Neural crest cell (in vitro differentiated cells): ENCODE measurements at places on chromosomes 6 and 20.

GRCh38 chr6:3456898-3457709, at the start of gene SLC22A23:
TSS of gene SLC22A23 (minus strand) at chr6:3457050. CDS start at chr6:3456559, 491 bp downstream.
- DNase-seq = peak; percentile 65

- DNase-seq = no peak
Measured at GRCh38 chr6:122956376-122956775, 39.7 kb upstream of the CLVS2 start.

- DNase-seq = no peak
Measured at GRCh38 chr20:23341073-23341472, 9.5 kb upstream of the NXT1 start.

- DNase-seq = peak; percentile 10
Measured at GRCh38 chr6:101226677-101227135, 166.8 kb upstream of the GRIK2 start.

DNA sequence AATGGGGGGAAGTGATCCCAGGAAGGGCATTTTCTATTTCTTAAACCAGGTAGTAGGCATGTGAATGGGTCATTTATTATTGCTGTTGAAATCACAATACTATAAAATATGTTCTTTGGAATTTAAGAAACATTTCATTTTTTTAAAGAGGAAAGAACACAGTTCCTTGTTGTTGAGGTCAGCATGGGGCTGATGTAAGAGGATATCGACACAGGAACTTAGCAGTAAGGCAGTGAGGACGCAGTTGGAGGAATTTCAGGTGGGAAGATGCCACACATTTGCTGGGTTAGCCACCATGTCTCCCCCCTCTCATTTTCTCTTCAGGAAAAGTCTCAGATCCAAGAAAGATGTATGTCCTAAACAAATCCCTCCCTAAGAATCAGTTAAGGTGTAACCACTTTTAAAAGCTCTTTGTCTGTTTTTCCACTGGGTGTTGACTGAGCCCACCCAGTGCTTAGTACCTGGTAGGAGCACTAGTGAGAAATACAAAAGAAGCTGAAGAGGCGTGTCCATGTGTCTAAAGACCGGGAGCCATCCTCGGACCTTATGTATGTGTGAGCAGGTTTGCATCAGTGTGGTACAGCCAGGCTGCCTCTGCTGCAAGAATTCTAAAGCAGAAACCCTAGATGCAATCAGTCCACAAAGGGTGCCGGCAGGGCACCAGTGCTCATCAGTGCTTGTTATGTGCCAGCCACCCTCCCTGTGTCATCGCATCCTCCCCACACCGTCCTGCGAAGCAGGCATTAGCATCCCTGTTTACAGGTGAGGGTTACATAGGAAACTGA, 98.9 kb downstream of the TCP11 start:
- no peak for DNase-seq

DNA sequence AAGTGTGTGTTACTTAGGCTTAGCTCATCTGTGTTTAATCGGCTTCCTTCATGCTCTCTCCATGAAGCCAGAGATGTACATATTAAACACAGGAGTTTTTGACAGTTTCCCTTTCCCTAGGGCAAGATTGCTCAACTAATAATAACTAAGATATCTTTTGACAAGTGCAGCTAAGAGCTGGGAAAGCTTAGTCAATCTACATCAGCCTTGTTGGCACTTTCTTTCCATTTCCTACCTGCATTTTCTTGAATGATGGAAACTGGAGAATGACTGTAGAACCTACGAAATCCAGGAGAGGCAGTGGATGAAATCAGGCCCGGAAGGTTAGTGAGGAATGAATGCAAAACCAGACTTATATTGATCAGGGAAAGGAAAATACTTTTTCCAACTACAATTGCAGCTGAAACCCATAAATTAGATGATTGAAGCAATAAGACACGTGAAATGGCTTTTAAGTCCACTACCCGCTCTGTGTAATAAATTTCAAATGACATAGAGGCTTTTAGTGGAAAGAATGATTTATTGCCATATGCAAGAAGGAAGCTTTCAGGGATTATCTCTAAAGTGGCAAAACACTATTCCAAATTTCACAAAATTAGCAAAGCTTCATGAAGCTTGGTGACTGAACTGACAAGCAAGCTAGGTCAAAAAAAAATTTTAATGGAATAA, 237.2 kb upstream of the ID4 start:
- DNase-seq = no peak
